Left renal cortex interstitium (tissue), 4 donors: ENCODE measurements at places on chromosomes 5 and 9. TPM values are rescaled to one million over a fixed set of nuclear protein-coding genes. Genes with fewer than 3 reads are reported as not detected.

The TTC23L gene
- 3.2 TPM for polyA plus RNA-seq

The ACOT12 gene
- polyA plus RNA-seq, result 0.99 TPM

The TMCO6 gene
- 14.3 TPM for polyA plus RNA-seq

The EPB41L4B gene
- polyA plus RNA-seq, result 15.8 TPM

The SLC6A18 gene
- 0.29 TPM for polyA plus RNA-seq

The AK8 gene
- 3.7 TPM for polyA plus RNA-seq

The VLDLR gene
- 32.1 TPM for polyA plus RNA-seq

The PTGES gene
- polyA plus RNA-seq, result 4.0 TPM

The NEUROG1 gene
- not detected for polyA plus RNA-seq

The PLAC8L1 gene
- 0.65 TPM for polyA plus RNA-seq

The SLIT3 gene
- 57.0 TPM for polyA plus RNA-seq

The TMEM38B gene
- 44.7 TPM for polyA plus RNA-seq

The PDGFRB gene
- 130 TPM for polyA plus RNA-seq
